ENCODE measurements at places on chromosomes 7 and 10.

DNA sequence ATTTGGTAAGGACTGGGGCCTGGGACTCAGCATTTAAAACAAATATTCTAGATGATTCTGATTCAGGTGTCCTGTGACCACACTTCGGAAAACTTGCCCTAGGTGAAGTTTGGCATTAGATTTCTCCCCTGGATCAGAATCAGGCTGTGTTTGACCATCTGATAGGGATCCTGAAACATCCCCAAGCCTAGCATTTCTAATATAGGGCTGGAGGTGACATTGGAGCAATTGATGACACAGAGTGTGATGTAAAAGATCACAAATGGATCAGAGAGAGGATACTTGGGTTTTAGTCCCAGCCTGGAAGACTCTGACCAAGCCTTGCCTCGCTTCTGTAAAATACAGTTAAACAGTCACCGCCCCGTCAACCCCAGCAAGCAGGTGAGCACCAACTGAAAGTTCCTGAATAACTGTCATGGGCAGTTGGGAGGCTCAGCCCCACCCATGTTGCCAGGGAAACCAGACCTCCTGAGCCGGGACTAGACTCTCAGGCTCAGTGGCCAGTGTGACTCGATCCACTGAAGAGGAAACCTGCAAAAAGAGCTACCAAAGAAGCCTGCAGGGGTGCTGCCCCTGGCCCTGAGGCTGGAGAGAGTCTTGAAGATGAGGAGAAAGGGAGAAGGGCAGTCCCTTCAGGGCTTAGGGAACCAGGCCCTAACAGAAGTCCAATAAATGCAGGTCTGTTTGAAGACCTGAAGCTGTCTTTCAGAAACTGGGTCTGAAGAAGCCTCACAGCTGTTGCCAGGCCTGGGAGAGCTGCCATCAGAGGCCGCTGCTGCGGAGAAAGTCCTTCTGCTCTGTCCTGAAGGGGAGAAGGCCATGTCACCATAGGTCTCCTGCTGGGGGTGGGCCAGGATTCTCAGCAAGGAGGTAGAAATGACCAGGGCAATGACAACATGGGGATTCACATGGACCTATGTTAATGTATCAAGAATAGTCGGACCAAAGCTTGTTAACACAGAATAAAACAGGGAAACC lies 126.1 kb upstream of the KCNMA1 start:
- DNase-seq = no peak

DNA sequence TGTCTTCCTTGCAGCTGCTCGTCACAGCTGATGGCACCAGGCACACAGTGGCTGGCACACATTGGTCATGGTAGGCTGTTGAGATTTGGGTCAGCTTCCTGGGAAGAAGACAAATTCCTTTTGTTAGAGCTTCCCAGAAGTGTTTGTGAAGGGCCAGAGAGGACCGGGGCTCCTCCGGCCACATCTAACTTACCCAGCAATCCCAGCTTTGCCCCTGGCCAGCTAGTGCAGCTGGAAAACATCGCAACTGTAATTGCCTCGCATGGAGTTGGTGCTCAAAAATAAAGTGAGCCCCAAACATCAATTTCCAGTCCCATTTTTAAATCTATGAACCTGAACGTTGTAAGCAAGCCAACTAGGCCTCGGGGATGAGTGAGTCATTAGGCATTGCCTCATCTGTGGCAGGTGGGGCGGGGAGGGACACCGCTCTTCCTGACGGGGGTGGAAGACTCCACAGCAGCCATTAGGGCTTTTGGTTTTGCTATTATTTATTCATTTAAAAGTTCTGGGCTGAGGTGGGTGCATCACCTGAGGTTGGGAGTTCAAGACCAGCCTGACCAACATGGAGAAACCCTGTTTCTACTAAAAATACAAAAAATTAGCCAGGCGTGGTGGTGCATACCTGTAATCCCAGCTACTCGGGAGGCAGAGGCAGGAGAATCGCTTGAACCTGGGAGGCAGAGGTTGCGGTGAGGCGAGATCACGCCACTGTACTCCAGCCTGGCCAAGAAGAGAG lies 12.4 kb downstream of the CPA5 start:
- DNase-seq = no peak

- peak; percentile 63 for DNase-seq
Measured at GRCh38 chr10:114458955-114459354, 54.7 kb upstream of the AFAP1L2 start.

DNA sequence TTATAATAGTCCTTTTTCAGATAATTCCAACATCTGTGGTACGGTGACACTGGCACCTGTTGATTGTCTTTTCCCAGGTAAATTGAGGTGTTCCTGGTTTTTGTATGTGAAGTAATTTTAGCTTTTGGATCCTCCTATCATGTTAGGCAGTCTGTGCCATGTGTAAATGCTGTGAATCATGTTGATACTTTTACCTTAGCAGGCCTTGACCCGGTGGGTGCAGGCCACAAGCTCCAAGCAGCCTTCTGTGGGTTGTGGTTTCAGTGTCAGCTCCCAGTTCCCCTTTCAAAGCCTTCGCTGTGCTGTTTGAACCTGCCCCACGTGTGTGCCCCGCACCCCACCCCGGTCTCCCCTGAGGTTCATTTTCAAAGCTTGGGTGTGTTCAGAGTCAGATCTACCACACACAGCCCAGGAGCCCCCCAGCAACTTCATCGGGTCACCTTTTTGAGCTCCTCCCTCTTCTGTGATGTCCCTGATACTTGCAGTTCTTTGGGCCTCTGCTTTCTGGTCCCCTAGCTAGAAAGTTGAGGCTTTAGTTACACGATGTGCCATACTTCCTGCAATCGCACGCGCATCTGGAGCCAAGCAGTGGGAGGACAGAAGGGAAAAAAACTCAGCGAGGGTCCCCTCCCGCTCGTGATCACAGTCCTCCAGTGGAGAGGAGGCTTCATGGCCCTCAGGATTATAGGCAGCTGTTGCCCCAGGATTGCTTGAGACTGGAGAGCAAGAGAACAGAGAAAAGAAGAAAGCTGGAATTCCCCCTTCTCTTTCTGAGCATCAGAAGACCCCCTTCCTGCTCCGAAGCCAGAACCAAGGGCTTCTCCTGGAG lies 8.7 kb upstream of the BHLHA15 start:
- DNase-seq = no peak

- no peak for DNase-seq
Measured at GRCh38 chr7:132509643-132510042, 66.6 kb downstream of the PLXNA4 start.

- peak; percentile 49 for DNase-seq
Measured at GRCh38 chr7:92695308-92696261, 105.4 kb upstream of the FAM133B start.

- no peak for DNase-seq
Measured at GRCh38 chr10:105964009-105964408, 1200.5 kb downstream of the SORCS1 start.

GRCh38 chr10:17026686-17027485 lies 102.7 kb downstream of the CUBN start:
- DNase-seq = no peak

DNA sequence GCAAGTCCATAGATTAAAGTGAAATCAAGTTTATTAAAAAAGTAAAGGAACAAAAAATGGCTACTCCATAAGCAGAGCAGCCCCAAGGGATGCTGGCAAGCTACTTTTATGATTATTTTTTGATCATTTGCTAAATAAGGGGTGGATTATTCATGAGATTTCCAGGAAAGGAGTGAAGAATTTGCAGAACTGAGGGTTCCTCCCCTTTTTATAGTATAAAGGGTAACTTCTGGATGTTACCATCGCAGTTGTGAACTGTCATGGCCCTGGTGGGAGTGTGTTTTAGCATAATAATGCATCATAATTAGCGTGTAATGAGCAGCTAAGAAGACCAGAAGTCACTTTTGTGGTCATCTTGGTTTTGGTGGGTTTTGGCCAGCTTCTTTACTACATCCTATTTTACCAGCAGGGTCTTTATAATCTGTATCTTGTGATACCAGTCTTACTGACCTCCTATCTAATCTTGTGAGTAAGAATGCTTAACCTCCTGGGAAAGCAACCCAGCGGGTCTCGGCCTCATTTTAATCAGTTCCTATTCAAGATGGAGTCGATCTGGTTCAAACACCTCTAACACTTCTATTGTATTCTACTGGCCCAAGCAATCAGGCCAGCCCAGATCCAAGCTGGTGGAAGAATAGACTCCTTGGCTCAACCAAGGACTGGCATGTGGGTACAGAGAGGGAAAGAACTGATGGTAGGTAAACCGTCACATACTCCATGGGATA lies 87.9 kb upstream of the NPSR1 start:
- DNase-seq = no peak

- no peak for DNase-seq
Measured at GRCh38 chr10:100696477-100696901, 48.9 kb upstream of the PAX2 start.

GRCh38 chr7:49771427-49772176 lies 1.8 kb upstream of the VWC2 start:
- DNase-seq = no peak

GRCh38 chr7:71543396-71543795 lies 411.5 kb downstream of the GALNT17 start:
- DNase-seq = no peak

- no peak for DNase-seq
Measured at GRCh38 chr7:148304083-148304335, 286.6 kb upstream of the C7orf33 start.

DNA sequence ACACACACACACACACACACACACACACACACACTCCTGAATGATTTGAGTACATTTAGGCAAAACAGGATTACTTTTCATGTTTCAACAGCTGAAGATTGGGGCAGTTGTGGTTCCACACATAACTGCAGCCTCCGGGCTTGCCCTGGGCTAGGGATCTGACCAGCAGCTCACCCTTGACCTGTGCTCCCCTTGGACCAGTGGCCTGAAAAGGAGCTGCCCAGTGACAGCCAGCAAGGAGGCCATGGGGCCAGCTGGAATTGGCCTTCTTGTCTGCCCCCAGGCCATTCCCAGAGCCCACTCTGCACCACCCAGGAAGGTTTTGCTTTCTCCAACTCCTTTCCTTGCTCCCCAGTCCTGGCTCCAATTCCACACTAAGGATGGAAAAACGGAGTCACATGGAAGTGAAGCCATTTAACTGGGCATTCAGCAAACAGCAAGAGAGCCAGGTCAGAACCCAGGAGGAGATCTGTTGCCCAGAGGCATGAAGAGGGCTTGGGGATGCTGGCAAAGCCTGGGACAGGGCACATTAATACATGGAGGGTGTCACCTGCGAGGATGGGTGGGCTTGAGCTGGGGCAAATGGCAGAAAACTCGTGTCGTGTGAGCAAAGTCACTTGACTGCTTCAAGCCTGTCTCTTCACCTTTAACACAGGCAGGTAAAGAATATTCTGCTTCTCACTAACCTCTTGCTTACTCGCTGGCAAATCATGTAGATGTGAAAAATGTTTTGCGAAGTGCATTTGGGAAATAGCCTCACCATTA lies 61.5 kb upstream of the GDF10 start:
- no peak for DNase-seq
